ENCODE measurements at places on chromosomes 12 and 14. TPM values are rescaled to one million over a fixed set of nuclear protein-coding genes. Genes with fewer than 3 reads are reported as not detected.

- DNase-seq: no peak
These were observed 20.2 kb downstream of the TMX1 start for GRCh38 chr14:51260225-51260624.

DNA sequence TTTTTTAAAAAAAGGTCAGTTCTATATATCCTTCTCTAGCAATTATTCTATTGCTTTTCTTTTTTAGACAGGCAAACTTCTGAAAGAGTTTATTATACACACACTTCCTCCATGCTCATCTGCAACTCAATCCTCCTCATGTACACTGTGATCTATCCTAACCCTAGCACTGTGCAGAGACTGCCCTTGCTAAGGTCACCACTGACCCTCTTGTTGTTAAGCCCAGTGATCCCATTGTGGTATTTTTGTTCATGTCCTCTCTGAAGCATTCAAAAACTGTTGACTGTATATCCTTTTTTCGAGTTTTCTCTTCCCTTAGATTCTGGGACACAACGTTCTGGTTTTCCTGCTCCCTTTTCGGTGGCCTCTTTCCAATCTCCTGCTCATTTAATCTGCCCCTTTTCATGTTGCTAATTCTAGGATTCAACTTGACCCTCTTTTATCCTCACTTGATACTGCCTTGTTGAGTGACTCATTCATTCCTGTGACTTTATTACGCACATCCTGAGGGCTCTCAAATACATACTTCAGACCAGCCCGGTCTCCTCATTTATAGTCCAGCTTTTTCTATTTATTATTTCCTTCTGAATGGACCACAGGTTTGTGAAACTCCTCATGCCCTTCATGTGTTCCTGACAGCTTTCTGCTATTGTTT lies 53.9 kb upstream of the PTPRB start:
- no peak for DNase-seq

- no peak for DNase-seq
These were observed 48.2 kb downstream of the NELL2 start for GRCh38 chr12:44827832-44828438.

- DNase-seq: no peak
These were observed 320.6 kb upstream of the TBX3 start for GRCh38 chr12:115004470-115005146.

GRCh38 chr14:95515080-95515489 lies 1.4 kb downstream of the SYNE3 start:
- DNase-seq: no peak

GRCh38 chr12:75781532-75782046 lies 250.0 kb downstream of the PHLDA1 start:
- DNase-seq: no peak

GRCh38 chr12:32201976-32202375 lies 95.3 kb downstream of the BICD1 start:
- no peak for DNase-seq

GRCh38 chr12:44589697-44590096 lies 286.4 kb downstream of the NELL2 start:
- no peak for DNase-seq

NFATC4 gene
- 3.6 TPM for total RNA-seq

CRIP1 gene
- total RNA-seq: 1.4 TPM
